Stimulated activated CD8-positive, alpha-beta memory T cell treated with anti-CD3 and anti-CD28 coated beads, Interleukin-15, amount 100 ng/mL, for 24 hours (primary cell): ENCODE measurements at places on chromosomes 6 and 20.

DNA sequence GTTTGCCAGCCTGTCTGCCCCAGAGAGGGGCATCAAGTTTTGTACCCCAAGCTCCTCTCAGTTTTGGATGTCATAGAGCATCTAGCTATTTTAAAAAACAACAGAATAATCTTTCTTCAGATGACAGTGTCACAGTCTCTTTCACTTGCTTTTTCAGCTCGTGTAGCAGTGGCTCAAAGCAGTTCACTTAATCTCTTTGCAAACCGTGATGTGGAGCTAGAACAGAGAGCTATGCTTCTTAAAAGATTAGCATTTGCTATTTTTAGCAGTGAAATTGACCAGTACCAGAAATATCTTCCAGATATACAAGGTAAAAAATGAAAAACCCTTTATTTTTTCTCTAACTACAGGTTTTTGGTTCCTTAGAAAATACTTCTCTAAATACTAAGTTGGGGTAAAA, 37.3 kb downstream of the PGM3 start:
- DNase-seq: no peak

DNA sequence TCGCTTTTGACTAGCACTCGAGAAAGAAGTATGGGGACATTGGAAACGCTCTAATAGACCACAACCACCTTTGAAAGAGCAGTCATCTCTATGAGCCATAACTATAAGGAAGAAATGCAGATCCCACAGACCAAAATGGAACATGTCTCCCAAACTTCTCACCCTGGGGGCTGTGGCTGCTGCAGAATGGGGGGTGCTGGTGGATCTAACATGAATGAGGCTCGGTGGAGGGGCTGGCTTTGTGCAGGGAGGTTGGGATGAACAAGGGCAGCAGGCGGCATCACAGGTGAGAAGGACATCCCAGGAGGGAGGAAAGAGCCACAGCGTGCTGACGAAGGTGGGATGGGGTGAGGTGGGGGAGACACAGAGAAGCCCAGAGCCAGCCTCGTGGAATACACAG, 10.5 kb upstream of the CCR6 start:
- no peak for DNase-seq

DNA sequence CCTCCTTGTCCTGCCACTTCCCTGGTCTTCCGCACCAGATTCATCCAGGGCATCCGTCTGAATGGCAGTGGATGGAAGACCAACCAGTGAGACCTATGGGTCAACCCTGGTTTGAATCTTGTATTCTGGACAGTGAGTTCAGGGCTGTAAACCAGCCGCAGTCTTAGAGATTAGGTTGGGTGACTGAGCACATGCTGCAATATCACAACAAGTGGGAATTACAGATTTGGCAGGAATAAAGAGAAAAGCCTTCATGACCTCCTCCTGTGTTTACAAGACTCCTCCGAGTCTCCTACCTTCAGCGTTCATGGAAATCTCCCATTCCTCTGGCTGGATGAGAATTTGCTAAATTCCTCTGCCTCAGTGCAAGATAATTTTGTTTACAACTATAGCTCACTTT, 9.9 kb downstream of the ECI2 start:
- DNase-seq: no peak

DNA sequence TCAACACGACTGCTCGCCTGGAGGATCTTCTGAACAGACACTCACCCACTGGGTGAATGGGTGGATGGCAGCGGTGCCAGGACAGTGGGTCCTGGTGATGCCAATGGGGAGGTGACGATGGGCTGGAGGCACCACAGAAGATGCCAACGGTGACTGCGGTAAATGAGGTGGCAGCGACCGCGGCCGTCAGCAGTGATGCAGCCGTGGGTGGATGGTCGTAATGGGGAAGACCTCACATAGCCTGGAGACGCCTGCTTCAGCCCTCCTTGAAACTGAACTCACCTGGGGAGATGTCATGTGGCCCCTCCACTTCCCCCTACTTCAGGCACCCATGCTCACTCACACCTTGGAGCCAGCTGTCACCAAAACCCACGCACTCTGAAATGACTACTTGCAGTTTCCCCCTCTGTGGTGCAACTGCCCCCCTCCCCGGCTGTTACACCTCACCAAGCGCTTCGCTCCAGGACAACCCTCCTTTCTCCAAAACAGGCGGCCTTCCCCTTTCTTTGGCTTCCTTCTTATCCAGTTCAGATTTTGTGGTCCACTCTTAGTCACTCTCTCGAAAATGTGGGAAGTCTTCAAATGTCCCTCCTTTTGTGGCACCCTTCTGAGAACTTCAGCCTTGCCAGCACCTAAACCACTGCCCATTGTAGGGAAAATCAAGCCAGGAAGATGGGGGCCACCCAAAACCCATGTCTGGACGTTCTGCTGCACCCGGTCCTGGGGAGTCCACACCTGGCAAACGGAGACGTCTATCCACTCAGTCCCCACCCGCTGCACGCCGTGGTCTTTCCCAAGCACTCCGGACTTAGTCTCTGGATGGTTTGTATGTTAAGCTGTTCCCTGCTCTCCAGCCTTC, 10.4 kb upstream of the ABHD16B start:
- no peak for DNase-seq

DNA sequence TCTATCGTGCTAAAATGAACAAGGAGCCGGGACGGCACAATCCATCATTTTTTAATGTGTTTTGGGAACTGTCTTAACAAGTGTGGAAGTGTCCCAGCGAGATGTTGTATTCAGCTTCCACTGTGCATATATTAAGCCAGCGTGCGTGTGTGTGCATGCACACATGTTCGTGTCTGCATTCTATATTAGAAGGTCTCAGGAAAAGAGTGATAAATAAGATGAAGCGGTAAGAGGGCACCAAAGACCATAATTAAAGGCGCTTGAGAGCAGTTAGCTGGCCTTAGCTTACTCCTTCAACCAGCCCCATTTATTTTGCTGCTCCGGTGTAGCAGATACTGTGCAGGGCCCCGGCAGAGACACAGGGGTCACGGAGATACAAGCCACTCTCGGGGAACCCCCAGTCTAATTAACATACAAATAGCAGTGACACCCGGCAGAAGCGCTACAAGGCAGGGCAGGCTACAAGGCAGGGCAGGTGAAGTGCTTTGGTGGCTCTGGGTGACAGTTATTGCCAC, 206.5 kb upstream of the RREB1 start:
- DNase-seq: no peak

DNA sequence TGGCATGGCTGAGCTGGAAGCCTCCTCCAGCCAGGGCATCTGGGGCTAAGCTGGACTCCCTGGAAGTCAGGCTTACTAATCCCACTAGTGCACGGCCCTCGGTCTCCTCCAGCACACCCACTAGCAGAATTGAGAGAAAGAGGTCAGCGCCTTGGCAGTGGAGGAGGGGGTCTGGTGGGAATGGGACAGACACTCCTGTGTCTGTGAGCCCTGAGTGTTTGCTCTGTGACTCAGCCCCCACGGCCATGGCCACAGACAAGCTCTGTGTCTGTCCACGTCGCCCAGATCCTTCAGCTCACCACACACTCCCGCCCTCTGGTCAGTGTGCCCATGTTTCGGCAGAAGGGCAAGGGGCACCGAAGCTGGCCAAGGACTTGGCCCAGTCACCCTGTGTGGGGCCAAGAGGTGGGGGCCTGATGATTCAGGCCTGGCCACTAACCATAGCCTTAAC, 8.8 kb downstream of the MDFI start:
- no peak for DNase-seq
